ENCODE measurements at places on chromosomes 4 and X. TPM values are rescaled to one million over a fixed set of nuclear protein-coding genes. Genes with fewer than 3 reads are reported as not detected.

ENPP6 gene
- polyA plus RNA-seq, result 0.27 TPM

PAGE2B gene
- not detected for polyA plus RNA-seq

PAK3 gene
- not detected for polyA plus RNA-seq

FAAH2 gene
- polyA plus RNA-seq, result 1.9 TPM

AMOT gene
- 33.7 TPM for polyA plus RNA-seq

GRIA3 gene
- polyA plus RNA-seq, result 0.22 TPM

GALNTL6 gene
- polyA plus RNA-seq, result 0.45 TPM

GLUD2 gene
- 0.48 TPM for polyA plus RNA-seq

FAM156B gene
- polyA plus RNA-seq, result 22.8 TPM

LONRF3 gene
- 3.4 TPM for polyA plus RNA-seq

GRCh38 chr4:29220761-29221160, 1499.4 kb upstream of the PCDH7 start:
- DNase-seq, result no peak

DNA sequence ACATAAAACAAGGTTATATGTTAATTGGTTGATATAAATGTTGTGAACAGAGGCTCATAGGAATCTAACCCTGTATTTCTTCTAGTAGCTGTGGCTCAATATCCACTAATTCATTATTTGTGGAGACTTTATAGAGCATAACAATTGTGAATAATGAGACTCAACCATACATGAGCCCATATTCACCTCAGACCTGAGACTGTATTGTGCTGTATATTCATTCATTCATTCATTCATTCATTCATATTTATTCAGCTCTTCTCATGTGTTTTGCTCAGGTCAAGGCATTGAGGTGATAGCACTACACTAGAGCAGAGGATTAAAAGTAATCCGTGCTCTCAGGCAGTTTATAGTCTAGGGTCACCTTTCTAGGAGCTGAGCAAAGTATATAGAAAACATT, 24.5 kb upstream of the ANXA3 start:
- no peak for DNase-seq

GRCh38 chr4:13920901-13921300, 293.4 kb upstream of the BOD1L1 start:
- peak; percentile 53 for DNase-seq

GRCh38 chrX:71224098-71224708, 1.2 kb downstream of the GJB1 start:
- DNase-seq, result no peak

GRCh38 chr4:145939856-145940255, 1.2 kb upstream of the ZNF827 start:
- DNase-seq, result no peak

DNA sequence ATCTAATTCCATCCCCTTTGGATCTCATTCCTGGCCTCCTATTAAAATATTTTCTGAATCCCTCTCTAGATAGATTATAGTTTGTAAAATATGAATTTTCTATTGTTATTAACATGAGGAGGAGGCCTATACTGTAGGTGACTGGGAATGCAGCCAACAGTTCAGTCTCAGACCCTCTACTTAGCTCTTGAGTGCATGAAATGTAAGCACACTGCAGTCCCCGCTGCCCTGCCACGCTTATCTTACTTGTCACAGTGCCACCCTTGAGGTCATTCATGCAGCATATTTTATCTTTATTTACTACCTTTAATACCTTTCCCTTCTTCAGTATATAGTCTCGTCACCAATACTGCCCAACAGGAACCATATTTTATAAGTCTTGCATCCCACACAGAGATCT, 151.0 kb downstream of the CAMK2D start:
- DNase-seq, result no peak

GRCh38 chr4:10694828-10695209, 10.3 kb upstream of the CLNK start:
- no peak for DNase-seq

DNA sequence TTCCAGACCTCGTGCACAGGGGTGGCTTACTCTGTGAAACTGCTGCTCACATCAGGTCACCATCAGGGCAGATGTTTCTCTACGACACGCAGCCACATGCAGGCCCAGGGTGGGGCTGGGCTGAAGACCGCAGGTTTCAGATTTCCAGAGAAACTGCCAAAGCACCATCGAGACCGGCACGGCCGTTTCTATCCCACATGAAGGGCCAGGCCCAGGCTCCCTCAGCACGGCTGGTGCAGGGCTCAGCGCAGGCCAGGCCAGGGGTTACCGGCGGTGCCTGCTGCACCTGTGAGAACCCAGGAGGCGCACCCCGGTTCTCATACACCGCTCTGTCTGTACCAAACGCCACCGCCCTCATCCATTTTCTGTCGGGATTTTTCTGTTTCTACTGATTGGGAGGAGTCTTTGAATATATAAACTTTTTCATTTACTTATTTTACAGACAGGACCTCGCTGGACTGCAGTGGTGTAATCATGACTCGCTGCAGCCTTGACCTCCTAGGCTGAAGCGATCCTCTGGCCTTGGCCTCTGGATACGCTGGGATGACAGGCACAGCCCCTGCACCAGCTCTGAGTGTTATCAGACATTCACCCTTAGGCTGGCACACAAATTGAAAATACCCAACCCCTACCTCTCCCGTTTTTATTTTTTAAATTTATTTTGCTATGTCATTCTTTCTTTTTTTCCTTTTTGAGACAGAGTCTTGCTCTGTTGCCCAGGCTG, 17.1 kb downstream of the CTBP1 start:
- no peak for DNase-seq

- DNase-seq, result peak; percentile 12
Measured at GRCh38 chrX:100964362-100964761, 5.1 kb upstream of the ARL13A start.

- DNase-seq, result no peak
Measured at GRCh38 chr4:71259911-71260331, 78.9 kb upstream of the SLC4A4 start.

GRCh38 chrX:46759645-46759974, 692 bp upstream of the SLC9A7 start:
- DNase-seq, result no peak

DNA sequence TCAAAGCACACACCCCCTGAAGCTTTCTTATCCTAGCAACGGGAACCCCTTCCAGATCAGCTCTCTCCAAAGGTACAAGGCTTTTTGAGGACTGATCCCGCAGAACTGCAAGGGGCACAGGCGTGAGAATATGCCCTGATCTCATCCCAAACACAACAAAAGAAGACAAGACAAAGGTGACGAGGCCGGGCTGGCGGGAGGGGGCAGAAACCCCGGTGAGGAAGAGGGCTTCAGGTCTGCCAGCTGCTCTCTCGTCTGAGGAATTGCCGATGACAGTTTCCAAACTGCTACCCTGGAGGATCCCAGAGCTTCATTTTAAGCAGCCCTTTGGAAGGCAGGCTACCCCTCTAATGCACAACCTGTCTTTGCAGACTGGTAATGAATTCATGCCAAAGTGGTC, 3.4 kb downstream of the HCFC1 start:
- DNase-seq, result no peak

DNA sequence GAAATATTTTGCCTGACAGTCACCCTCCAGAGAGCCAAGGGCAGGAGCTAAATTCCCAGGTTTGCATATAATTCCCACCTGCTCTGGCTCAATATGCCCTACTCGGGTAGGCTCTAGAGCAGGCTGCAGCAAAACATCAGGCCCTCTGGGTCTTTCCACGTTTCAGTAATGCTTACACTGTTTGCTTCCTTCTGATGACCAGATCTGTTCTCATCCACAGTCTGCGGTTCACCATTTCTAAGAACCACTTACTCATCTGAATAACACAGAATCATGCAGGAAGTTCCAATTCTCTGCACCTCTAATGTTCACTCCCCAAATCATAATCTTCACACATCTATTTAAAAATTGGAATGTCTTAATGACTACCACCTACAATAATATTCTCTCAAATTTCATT, 141.4 kb downstream of the PPP3CA start:
- peak; percentile 71 for DNase-seq

- no peak for DNase-seq
Measured at GRCh38 chr4:80500613-80501012, 165.1 kb downstream of the CFAP299 start.

DNA sequence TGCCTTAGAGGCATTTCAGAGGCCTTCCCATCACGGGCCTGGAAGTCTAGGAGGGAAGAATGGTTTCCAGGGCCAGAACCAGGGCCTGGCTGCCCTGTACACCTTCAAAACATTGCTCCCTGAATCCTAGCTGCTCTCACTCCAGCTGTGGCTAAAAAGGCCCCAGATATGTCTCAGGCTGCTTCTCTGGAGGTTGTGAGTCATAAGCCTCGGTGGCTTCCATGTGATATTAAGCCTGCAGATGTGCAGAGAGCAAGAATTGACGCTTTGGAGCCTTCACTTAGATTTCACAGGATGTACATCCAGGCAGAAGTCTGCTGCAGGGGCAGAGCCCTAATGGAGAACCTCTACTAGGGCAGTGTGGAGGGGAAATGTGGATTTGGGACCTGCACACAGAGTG, 502.5 kb downstream of the GRXCR1 start:
- DNase-seq, result no peak

GRCh38 chrX:78543281-78543680, 115.8 kb downstream of the RTL3 start:
- no peak for DNase-seq

- DNase-seq, result no peak
Measured at GRCh38 chrX:13180807-13181206, 136.4 kb upstream of the FAM9C start.

DNA sequence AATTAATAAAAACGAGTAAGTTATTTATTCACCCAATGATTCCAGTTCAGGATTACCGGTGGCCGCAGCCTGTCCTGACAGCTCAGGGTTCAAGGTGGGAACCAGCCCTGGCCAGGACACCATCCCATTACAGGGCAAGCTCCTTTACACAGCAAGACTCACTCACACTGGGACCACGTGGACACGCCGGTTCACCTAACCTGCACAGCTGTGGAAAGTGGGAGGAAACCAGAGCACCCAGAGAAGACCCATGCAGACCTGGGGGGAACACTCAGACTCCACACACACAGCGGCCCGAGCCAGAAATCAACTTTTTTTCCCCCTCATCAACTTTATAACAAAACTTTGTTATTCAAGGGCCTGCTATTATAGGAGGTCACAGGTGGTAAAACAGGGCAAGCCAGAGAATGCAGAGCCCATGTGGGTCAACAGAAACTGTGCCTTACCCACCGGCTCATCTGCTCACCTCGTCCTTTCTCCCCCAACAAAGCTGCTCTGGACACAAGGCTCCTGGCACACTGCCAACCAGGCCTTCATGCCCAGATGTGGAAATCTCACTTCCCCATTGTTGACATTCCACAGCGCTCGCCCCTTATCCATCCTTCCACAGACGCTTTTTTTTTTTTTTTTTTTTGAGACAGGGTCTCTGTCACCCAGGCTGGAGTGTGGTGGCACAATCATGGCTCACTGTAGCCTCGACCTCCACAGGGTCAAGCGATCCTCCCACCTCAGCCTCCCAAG, 8.0 kb upstream of the ODAPH start:
- no peak for DNase-seq

DNA sequence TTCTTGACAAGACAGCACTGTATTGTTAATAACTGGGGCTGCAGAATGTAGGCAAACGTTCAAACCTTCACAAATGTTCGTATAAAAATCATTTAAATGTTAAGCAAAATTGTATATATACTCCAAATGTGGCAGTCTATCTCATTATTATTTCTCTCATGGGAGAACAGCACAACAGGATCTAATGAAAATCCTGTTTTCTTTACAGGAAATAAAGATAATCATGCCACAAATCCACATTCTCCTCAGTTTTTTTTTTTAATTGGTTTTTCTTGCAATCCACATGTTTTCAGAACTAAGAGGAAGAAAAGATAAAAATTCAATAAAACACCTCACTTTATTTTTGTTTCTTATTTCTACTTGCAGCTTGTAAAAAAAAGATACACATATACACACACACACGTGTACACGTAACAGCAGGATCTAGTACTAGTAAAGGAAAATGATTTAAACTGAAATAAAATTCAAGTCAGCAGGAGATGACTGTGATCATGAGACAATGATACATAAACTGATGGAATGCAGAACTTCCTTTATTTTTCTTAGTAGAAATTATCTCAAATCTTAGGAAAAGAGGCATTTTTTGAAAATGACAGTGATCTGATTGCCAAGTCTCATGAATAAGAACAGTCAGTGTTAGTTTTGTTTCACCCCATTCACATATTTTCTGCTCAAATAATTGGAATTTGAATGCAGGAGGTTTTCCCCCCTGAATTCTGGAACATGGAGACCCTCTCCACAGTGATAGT, 11.3 kb downstream of the APBB2 start:
- DNase-seq, result no peak

- peak; percentile 12 for DNase-seq
Measured at GRCh38 chrX:120653000-120653399, 23.1 kb upstream of the C1GALT1C1 start.

DNA sequence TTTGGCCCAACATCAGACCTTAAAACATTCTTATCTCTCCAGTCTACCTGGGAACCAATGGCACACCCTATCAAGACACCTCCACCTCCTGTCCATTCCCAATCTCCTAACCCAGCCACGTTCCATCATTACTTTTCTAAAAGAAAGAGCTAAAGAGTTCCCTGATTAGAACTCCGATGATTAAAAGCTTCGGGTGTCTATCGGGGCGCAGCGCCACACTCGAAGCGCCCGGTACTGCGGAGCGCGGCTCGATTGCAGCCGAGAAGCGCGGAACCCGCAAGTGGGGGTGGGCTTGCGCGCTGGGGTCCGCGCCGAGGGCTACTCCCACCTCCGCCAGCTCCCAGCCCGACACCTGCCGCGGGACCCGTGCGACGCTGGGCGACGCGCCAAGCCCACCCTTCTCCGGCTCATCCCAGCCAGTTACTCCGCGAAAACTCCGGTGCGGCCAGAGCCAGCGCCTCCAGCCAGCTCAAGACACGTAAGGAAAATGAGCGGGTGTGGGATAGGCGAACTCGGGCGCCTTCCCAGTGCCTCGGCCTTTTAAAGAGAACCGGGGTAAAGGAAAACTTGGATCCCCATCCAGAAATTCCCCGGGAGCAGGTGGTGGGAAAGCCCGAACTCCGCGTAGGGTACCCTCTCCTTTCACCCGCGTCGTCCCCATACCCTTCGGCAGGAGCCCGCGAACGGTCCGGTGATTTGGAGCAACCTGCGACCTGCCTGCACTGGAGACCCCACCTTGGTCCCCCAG, 593 bp downstream of the NPY1R start:
- peak; percentile 1 for DNase-seq

- DNase-seq, result no peak
Measured at GRCh38 chr4:112138538-112138937, 6.7 kb upstream of the FAM241A start.

DNA sequence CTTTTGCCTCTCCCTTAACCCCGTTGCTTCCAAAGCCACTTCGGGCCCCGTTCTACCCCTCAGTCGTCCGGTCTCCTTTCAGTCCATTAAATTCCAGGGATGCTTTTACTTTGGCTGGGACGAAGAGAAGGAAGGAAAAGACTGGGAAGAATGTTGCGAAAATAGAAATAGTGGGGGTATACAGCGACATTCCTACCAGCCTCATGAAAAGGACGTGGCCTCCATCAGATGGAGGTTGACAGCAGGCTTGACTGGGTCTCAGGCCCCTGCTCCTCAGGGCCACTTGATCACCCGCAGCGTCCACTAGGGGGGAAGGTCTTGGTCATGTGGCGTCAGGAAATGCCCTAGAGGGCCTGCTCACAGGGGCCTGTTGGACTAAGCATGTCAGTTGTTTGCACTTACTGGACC, 657 bp upstream of the ANKRD50 start:
- no peak for DNase-seq

GRCh38 chr4:25031077-25031621, 403 bp upstream of the LGI2 start:
- peak; percentile 1 for DNase-seq

- DNase-seq, result no peak
Measured at GRCh38 chrX:147900349-147900748, 11.4 kb upstream of the FMR1 start.
